Right lobe of liver (tissue), 6 donors: ENCODE measurements at places on chromosomes 11 and 22. TPM values are rescaled to one million over a fixed set of nuclear protein-coding genes. Genes with fewer than 3 reads are reported as not detected.

Gene GAL
- not detected for total RNA-seq

- no peaks in the 10 kb centered on the region for H3K27me3 ChIP-seq
- no peak overlapping the region for H3K4me3 ChIP-seq
- H3K27ac ChIP-seq = no peak overlapping the region
- no peaks in the 10 kb centered on the region for H3K4me1 ChIP-seq
- no peaks in the 10 kb centered on the region for H3K36me3 ChIP-seq
These were observed 81.6 kb downstream of the ZC3H12C start for GRCh38 chr11:110174645-110175310.

Gene UQCC3
- 4.1 TPM for total RNA-seq

DNA sequence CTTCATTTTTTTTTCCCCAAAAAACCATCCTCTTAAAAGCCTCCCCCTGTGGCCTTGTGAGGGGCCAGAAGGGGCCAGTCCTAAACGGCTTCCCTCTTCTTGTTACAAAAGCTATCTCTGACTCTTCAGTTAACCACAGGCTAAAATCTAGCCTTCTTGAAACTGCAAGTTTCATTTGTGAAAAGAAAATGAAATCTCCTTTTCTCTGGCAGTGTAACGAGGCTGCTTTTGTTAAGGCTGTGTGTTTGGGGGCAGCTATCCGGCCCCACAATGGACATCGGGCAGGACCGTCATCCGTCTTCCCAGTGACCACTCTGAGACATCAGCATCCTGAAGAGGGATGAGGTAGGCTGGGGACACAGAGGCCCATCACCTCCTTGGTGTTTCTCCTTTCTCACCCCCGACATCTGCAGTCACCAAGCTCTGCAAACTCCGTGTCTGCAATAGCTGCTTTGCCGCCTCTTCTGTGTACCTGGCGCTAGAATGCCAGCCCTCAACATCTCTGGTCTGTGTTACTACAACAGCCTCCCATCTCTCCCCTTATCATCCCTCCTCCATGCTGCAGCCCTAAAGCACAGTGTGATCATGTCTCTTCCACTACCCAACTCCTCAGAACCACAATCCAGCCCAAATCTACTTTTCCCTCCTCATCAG lies 94.0 kb downstream of the RCN1 start:
- no peaks in the 10 kb centered on the region for H3K27me3 ChIP-seq
- no peaks in the 10 kb centered on the region for H3K36me3 ChIP-seq
- DNase-seq = no peak
- H3K27ac ChIP-seq = no peak overlapping the region

Gene MGAT3
- total RNA-seq = 0.05 TPM
